ENCODE measurements at places on chromosomes 2 and 18. TPM values are rescaled to one million over a fixed set of nuclear protein-coding genes. Genes with fewer than 3 reads are reported as not detected.

CYP27A1 gene
- 3.9 TPM for total RNA-seq

DNAH6 gene
- total RNA-seq = under 0.01 TPM

ERBB4 gene
- under 0.01 TPM for total RNA-seq

ST8SIA3 gene
- not detected for total RNA-seq

DPP10 gene
- not detected for total RNA-seq

MMADHC gene
- total RNA-seq = 199 TPM

CNDP1 gene
- total RNA-seq = not detected

CDH19 gene
- under 0.01 TPM for total RNA-seq

ATG9A gene
- total RNA-seq = 34.0 TPM

FOXD4L1 gene
- total RNA-seq = under 0.01 TPM

ASAP2 gene
- 36.9 TPM for total RNA-seq

NPHP1 gene
- total RNA-seq = 3.4 TPM

ZDBF2 gene
- total RNA-seq = 8.0 TPM

DHRS9 gene
- 0.72 TPM for total RNA-seq

All from tracheal epithelial cell (primary cell).